ENCODE measurements at places on chromosomes 4 and X.

DNA sequence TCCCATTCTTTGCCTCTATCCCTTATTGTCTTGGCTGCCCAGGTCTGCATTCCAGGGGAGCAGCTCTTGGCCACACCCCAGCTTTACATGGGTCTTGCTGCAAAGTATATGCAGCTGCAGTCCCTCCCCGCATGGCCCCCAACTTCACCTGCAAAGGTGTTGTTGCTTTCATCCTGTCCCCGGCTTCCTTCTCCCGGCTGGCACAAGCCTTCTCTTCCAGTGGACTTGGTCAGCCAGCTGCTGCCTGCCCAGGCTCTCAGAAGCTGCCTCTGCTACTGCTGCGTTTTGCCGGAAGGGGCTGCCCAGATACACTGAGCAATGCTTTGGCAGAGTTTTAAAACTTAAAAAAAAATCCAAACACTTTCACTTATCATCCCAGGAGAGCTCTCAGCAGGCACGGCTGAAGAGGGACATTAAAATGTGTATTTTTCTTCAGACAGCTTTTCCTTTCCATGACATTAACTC is 121.2 kb upstream of the PDLIM3 start:
- no peak for DNase-seq

DNA sequence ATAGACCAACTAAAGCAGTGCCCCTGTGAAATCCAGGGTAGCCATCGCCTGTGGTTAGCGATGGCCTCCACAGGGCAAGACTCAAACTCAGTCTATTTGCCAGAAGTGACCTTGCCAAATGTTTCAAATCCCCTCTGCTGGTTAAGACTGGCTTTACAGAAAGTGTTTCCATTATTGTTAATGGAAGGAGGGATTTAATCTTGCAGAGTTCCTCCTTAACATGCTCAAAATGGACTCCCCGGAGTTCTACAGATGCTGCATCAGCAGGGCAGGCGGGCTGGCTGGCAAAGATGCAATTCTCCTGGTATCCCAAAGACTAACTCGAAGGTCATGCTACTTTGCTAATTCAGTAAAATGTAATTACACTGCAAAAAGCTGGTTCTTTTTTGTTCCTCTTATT is 313.0 kb upstream of the SLC7A11 start:
- no peak for DNase-seq

DNA sequence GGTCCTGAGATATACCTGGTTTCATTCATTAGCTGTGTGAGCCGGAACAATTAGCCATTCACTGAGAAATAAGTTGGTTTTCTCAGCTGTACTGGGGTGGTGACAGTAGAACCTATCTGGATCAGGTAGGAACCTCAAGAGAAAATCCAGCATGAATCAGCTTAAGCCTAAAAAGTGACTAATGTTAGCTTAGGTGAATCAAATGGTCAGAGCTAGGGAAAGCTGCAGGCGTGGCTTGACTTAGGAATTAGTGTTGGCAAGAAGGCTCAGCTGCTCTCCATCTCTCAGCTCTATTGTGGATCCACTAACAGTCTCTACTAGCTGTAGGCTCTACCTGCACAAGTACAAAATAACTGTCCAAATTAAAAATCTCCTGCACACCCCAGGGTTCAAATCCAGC is 1025.5 kb downstream of the RAB28 start:
- DNase-seq = no peak

GRCh38 chrX:68249401-68249831 is 183.9 kb downstream of the OPHN1 start:
- DNase-seq = no peak

GRCh38 chr4:26413582-26413981 is 76.7 kb downstream of the CCKAR start:
- no peak for DNase-seq

GRCh38 chr4:31283679-31284078 is 563.5 kb downstream of the PCDH7 start:
- no peak for DNase-seq

Measured in NCI-H2081 (cell line).